ENCODE measurements at places on chromosomes 13 and 19. TPM values are rescaled to one million over a fixed set of nuclear protein-coding genes. Genes with fewer than 3 reads are reported as not detected.

ZNF577 gene
- 46.1 TPM for total RNA-seq

FGF22 gene
- total RNA-seq: 0.72 TPM

- no peaks in the 10 kb centered on the region for H3K27me3 ChIP-seq
- no peaks in the 10 kb centered on the region for H3K36me3 ChIP-seq
- DNase-seq: no peak
These were observed 94.6 kb downstream of the UQCRFS1 start for GRCh38 chr19:29118389-29118788.

GRCh38 chr19:42132030-42132628, at the start of gene POU2F2:
TSS of gene POU2F2 (minus strand) at chr19:42132446. CDS start at chr19:42132411, 35 bp downstream.
- DNase-seq: no peak
- H3K4me1 ChIP-seq: peaks cover 40% of the 10 kb centered on the region
- peaks cover 17% of the 10 kb centered on the region for H3K27me3 ChIP-seq
- H3K27ac ChIP-seq: no peak within 1 kb of the TSS

DNA sequence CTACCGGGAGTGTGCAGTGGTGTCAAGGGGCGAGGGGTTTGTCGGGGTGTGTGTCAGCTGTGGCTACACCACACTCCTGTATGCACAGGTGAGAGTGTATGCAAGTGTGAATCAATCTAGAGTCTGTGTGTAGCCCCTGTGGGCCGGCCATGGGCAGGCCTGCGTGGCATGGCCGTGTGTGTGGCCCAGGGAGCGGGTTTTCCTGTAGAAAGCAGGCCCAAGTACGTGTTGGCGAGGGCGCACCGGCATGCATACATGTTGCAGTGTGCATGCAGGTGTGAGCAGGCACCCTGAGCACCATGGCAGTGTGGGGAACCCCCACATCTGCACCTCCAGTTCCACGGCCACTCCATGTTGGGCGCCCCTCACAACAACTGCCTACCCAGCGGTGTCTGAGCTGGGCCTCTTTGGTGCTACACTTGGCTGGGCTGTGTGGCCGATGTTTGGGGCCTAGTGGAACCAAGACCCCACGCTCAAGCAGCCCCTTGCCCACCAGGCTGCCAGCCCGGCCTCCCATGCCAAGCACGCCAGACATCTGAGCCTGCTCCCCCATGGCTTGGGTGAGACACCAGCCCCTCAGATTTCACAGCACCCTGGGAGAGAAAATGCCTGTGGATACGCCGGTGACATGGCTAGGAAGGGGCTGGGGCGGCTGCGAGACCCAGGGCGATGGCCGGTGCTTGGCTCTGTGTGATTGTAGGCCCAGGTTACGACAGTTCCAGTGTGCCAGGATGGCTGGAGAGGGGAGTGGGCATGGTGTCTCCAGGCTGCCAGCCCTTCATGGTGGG, 2.1 kb downstream of the NFIX start:
- peaks cover 36% of the 10 kb centered on the region for H3K36me3 ChIP-seq
- H3K4me1 ChIP-seq: peaks cover 66% of the 10 kb centered on the region
- H3K27me3 ChIP-seq: peaks cover 5% of the 10 kb centered on the region
- no peak for DNase-seq
- H3K27ac ChIP-seq: peak overlapping the region; percentile 82

ZNF20 gene
- total RNA-seq: 9.6 TPM

- DNase-seq: no peak
- H3K27ac ChIP-seq: no peak overlapping the region
- no peaks in the 10 kb centered on the region for H3K27me3 ChIP-seq
- H3K4me1 ChIP-seq: peaks cover 4% of the 10 kb centered on the region
- H3K4me3 ChIP-seq: no peak overlapping the region
These were observed 163.1 kb upstream of the MIR17HG start for GRCh38 chr13:91184244-91184926.

DNA sequence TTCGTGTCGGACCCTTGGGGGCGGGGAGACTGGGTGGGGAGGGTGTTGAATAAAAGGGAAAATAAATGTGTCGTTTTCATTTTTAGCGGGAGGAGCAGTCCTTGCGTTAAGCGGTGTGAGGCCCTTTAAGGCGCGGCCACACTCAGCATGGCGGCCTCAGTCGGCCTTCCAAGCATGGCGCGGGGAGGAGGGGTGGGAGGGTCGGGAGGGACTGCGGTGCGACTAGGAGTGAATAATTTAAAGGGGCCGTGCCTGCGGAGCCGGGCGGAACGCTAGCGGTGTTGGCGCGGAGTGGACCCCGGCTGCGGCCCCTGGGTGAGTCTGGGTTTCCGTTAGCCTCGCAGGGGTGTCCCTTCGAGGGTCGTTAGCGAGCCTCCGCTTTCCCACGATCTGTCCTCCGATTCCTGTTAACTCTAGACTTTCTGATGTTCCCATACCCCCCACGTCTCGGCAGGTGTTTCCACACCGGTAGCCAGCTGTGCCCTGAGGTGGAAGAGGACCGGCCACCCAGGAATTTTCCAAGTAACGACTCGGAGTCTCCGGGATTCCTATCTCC, 1.5 kb upstream of the PNPLA6 start:
- peak; percentile 87 for DNase-seq
- H3K27me3 ChIP-seq: no peaks in the 10 kb centered on the region
- peaks cover 47% of the 10 kb centered on the region for H3K36me3 ChIP-seq
- H3K4me3 ChIP-seq: peak overlapping the region; percentile 83
- peak overlapping the region; percentile 98 for H3K27ac ChIP-seq
- peaks cover 26% of the 10 kb centered on the region for H3K4me1 ChIP-seq

DNA sequence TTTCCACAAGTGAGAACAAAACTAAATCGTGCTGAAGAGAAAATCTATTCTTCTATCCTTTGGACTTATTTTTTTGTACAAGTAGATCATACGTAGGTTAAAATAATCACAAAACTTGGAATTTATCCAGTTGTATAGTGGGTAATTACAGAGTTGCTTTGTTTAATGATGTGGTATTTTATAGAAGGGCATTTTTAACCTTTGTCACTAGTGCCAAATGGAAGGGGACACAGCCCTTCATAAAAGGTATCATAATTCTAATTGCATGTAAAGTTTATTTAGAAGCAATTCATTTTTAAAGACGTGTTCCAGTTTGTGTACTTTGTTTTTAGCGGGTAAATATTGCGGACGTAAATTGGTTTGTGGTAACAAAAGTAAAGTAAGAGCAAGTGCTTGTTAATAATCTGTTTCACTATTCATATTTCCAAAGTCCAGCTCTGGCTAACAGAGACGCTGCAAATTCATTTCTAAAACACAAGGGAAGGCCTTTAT, 99.5 kb downstream of the ERCC5 start:
- H3K4me3 ChIP-seq: no peak overlapping the region
- no peaks in the 10 kb centered on the region for H3K4me1 ChIP-seq
- H3K36me3 ChIP-seq: no peaks in the 10 kb centered on the region
- no peak overlapping the region for H3K27ac ChIP-seq
- DNase-seq: no peak

GRCh38 chr13:33109271-33109697, 93.1 kb downstream of the KL start:
- DNase-seq: no peak
- peaks cover 10% of the 10 kb centered on the region for H3K4me1 ChIP-seq
- no peak overlapping the region for H3K4me3 ChIP-seq
- no peak overlapping the region for H3K27ac ChIP-seq
- H3K36me3 ChIP-seq: peaks cover 40% of the 10 kb centered on the region

HIPK4 gene
- 0.10 TPM for total RNA-seq

DNA sequence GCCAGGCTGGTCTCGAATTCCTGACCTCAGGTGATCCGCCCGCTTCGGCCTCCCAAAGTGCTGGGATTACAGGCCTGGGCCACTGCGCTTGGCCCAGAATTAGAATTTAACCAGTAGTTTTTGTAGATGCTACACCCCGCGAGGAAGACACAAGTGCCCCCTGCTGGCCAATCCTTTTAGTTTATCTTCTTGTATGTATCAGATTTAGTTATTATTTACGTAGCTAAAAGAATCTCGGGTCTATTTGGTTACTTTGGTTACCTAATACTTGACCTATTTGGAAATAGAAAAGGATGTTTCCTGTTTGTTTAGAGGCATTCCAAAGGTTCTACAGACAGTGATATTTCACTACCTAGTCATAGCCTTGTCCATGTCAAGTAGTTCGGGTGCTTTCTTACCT, 22.0 kb downstream of the MUC16 start:
- H3K4me1 ChIP-seq: no peaks in the 10 kb centered on the region
- H3K36me3 ChIP-seq: no peaks in the 10 kb centered on the region
- no peak overlapping the region for H3K4me3 ChIP-seq
- no peak overlapping the region for H3K27ac ChIP-seq

DNA sequence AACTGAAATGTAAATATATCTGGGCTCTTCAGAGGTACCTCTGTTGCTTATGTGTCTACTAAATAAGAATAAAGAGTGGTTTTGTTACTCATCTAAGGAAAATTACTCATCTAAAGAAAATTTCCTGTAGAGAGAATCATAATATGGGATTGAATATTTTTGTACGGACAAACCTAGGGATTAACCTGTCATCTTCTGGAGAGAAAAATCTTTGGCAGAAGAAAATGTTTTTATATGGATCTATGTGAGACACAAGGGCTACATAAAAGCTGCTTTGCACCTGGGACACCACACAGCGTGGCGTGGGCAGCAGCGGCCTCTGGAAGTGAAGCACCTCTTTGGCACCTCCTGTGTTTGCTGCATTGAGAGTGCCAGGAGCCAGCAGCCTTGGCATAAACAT, 242.9 kb upstream of the DACH1 start:
- no peak overlapping the region for H3K4me3 ChIP-seq
- no peaks in the 10 kb centered on the region for H3K27me3 ChIP-seq
- DNase-seq: no peak
- H3K4me1 ChIP-seq: no peaks in the 10 kb centered on the region

KASH5 gene
- 1.3 TPM for total RNA-seq

ERICH4 gene
- total RNA-seq: not detected

- no peaks in the 10 kb centered on the region for H3K36me3 ChIP-seq
- no peaks in the 10 kb centered on the region for H3K27me3 ChIP-seq
- DNase-seq: no peak
- H3K27ac ChIP-seq: no peak overlapping the region
- H3K4me3 ChIP-seq: no peak overlapping the region
- peaks cover 3% of the 10 kb centered on the region for H3K4me1 ChIP-seq
These were observed 11.1 kb upstream of the DHRS12 start for GRCh38 chr13:51814825-51815650.

- no peak for DNase-seq
- no peak overlapping the region for H3K4me3 ChIP-seq
- no peaks in the 10 kb centered on the region for H3K4me1 ChIP-seq
These were observed 49.5 kb downstream of the PARP4 start for GRCh38 chr13:24463078-24463477.

DNA sequence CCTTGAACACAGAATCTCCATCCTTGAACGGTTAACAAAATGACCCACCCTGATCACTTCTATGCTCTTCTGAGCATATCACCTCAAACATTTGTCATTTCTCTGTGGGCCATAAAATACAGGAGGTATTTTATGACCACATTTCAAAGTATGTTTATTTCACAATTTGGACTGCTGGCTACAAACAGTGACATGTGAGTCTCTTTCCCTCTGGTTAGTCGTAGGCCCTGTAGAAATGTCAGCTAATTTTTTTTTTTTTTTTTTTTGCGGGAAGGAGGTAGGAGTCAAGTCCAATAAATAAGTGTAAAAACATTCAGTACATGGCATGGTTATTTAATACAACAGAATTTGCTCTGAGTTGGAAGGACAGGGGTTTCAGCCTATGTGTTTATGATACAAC, 70.7 kb downstream of the FOXO1 start:
- DNase-seq: no peak
- H3K27me3 ChIP-seq: no peaks in the 10 kb centered on the region
- H3K27ac ChIP-seq: no peak overlapping the region

GRCh38 chr13:28056970-28057712, 43.2 kb downstream of the FLT3 start:
- no peaks in the 10 kb centered on the region for H3K27me3 ChIP-seq
- no peaks in the 10 kb centered on the region for H3K4me1 ChIP-seq
- DNase-seq: no peak
- no peak overlapping the region for H3K27ac ChIP-seq

DNA sequence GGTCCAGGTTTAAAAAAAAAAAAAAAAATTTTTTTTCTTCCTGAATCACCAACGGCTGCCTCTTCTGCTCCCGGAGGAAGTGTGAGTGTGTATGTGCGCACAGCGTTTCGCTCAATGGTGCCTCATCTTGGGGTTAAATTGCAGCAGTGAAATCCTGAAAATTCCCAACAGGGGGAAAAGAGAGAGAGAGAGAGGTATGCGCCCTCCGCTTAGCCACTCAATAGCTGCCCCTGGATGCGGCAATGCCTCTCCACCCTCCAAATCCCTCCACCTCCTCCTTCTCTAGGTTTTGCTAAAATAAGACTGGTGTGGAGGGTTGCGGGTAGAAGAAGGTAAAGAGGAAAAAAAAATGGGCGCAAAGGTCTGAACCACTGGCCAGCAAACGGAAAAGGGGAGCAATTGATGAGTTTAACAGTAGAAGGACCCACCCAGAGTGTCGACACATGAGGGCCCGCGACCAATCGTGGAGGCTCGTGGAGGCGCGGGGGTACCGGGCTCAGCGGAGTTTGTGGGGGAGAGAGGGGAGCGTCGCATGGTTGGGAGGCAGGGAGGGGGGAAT, 853 bp upstream of the CACNA1A start:
- no peak overlapping the region for H3K27ac ChIP-seq
- no peaks in the 10 kb centered on the region for H3K36me3 ChIP-seq
- H3K4me1 ChIP-seq: peaks cover 13% of the 10 kb centered on the region
- peak; percentile 85 for DNase-seq

SERPINE3 gene
- total RNA-seq: not detected

GRCh38 chr13:94415500-94416237, 63.8 kb downstream of the DCT start:
- H3K27ac ChIP-seq: no peak overlapping the region
- no peak for DNase-seq
- no peaks in the 10 kb centered on the region for H3K36me3 ChIP-seq
- H3K4me1 ChIP-seq: no peaks in the 10 kb centered on the region
- no peak overlapping the region for H3K4me3 ChIP-seq

- DNase-seq: no peak
- no peak overlapping the region for H3K27ac ChIP-seq
- no peaks in the 10 kb centered on the region for H3K4me1 ChIP-seq
- H3K4me3 ChIP-seq: no peak overlapping the region
These were observed 23.4 kb upstream of the SLITRK1 start for GRCh38 chr13:83905641-83906040.

DNA sequence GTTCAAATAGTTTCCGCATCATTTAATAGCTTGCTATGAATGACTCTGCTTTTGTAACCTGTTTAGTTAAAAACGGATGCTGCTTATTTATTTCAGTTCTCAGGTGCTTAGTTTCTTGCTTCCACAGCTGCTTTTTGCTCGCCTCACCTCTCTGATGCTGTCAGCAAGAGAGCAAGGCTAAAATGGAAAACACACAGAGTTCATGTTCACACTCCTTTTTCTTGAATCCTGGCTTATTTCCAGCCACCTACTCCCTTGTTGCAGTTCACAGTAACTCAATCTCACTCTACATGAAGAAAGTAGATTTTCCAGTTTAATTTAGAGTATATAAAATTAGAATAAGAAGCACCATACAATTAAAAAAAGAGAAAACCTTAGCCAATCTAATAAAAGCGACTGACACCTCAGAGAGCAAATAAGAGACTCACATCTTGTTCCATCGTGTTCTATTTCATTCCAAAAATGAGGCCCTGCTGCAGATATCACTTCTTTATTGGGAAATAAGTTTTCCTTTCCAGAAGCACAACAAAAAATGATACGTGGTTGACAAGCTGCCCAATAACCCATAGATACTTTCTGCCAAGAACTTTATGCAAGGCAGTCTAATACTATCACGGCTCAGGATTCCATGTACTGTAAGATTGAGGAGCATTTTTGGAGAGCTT, 326.1 kb upstream of the SLITRK1 start:
- H3K27ac ChIP-seq: no peak overlapping the region
- H3K27me3 ChIP-seq: no peaks in the 10 kb centered on the region
- H3K36me3 ChIP-seq: no peaks in the 10 kb centered on the region
- H3K4me1 ChIP-seq: no peaks in the 10 kb centered on the region

- DNase-seq: no peak
- H3K36me3 ChIP-seq: no peaks in the 10 kb centered on the region
- peak overlapping the region; percentile 71 for H3K27ac ChIP-seq
- H3K4me3 ChIP-seq: no peak overlapping the region
These were observed 45.6 kb upstream of the ALOX5AP start for GRCh38 chr13:30689752-30690151.
